ENCODE measurements at places on chromosomes 1 and 21. TPM values are rescaled to one million over a fixed set of nuclear protein-coding genes. Genes with fewer than 3 reads are reported as not detected.

The SV2A gene
- total RNA-seq, result 1.7 TPM

The AUNIP gene
- total RNA-seq, result not detected

The TBCE gene
- 27.2 TPM for total RNA-seq

The ST6GALNAC5 gene
- total RNA-seq, result 23.1 TPM

The TTC4 gene
- 16.4 TPM for total RNA-seq

The PLA2G2D gene
- total RNA-seq, result not detected

The HMCN1 gene
- 45.4 TPM for total RNA-seq

The NUAK2 gene
- total RNA-seq, result 8.8 TPM

The SLC30A10 gene
- total RNA-seq, result not detected

GRCh38 chr1:117699953-117700352, 94.1 kb downstream of the TENT5C start:
- H3K36me3 ChIP-seq, result no peaks in the 10 kb centered on the region
- DNase-seq, result no peak
- no peak overlapping the region for H3K27ac ChIP-seq
- H3K27me3 ChIP-seq, result no peaks in the 10 kb centered on the region

DNA sequence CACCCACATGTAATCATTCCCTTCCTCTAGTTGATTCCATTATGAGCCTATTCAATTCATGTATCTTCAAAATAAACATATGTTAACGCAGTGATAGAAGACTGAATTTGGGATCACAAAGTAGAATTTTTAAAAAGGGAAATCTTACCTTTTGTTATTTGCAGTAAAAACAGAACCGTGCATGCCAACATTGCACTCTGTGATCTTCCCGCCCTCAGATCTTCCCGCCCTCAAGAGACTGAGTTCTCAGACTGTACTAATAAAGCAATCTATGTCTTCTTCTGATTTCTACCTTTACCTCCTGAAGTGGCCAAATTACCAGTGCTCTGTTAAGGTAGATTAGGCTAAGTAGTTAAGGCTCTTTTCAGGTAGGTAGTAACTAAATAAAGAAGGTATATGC, 3.6 kb upstream of the SUCO start:
- no peaks in the 10 kb centered on the region for H3K36me3 ChIP-seq
- no peak overlapping the region for H3K4me3 ChIP-seq
- peaks cover 9% of the 10 kb centered on the region for H3K4me1 ChIP-seq

GRCh38 chr1:91513160-91513559, 12.5 kb downstream of the CDC7 start:
- H3K36me3 ChIP-seq, result no peaks in the 10 kb centered on the region
- H3K27ac ChIP-seq, result no peak overlapping the region
- H3K4me1 ChIP-seq, result no peaks in the 10 kb centered on the region
- DNase-seq, result no peak
- H3K27me3 ChIP-seq, result no peaks in the 10 kb centered on the region

DNA sequence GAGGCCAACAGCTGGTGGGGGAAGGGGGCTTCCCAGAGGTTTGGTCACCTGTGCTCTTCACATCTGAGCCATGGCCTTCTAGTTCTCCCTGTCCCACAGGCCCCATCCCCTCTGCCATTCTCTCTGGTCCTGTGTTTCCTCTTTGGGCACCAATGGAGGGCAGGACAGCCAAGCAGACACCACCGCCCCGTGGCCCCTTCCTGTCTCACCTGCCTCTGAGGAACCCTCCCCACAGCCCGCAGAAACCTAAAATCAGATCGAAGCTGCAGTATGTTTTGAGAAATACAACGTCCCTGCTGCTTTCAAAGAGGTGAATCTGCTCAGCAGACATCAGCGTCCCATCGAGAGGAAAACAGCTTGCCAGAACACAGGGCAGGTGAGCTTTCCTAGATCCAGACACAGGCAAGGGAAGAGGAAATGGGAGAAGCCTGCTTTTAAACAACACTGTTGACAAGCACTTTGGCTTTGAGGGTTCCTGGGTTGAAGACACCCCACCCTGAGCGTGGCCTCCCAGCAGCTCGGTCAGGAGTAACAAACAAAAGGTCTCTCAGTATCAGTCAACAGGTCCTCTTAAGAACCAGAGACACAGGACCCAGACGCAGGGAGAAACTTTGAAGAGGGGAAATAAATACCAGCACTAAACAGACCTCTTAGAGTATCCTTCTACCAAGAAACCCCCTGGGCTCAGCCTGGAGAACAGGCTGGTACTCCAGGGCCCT, 2.3 kb downstream of the PANK4 start:
- H3K27me3 ChIP-seq, result no peaks in the 10 kb centered on the region
- H3K27ac ChIP-seq, result no peak overlapping the region
- peaks cover 41% of the 10 kb centered on the region for H3K4me1 ChIP-seq
- DNase-seq, result no peak

- no peak overlapping the region for H3K4me3 ChIP-seq
- no peaks in the 10 kb centered on the region for H3K27me3 ChIP-seq
- no peaks in the 10 kb centered on the region for H3K36me3 ChIP-seq
- DNase-seq, result no peak
Observed at GRCh38 chr1:168842306-168842705, 113.3 kb upstream of the DPT start.

DNA sequence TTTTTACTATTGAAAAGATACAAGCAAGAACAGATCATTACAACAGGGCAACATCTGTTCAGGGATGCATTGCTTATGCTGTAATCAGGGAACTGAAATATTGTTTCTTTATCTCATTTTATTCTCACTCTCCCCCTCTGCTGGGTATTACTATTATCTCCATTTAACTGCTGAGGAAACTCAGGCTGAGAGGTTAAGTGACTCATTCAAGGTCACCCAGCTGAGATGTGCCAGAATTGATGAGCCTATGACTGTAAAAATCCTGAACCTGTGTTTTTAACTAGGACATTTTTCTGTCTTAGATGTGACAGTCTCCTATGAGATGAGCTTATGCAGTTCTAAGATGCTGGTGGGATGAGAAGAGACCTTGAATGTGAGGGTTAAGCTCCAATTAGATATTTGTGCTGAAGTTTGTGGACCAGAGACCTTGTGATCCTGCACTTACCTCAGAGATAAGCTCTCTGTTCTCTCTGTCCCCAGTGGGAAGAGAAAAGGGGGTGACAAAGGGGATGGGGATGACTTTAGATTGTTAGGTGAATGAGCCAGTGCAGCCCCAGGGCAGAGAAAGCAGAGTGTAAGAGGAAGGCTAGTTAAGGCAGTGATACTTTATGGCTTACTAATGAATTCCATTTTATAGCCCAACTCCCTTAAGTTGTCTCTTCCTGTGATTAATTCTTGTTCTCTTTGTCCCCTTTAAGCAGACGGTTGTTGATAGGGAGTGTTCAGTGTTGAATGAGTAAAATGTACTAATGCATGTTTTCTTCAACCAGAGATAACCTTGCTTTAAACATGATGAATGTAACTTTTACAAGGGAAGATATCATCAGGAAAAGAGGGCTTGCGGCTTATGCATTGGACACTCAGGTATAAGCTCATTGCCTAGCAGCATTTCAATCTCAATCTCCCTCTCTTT, 111.4 kb downstream of the HLX start:
- no peaks in the 10 kb centered on the region for H3K36me3 ChIP-seq
- H3K4me1 ChIP-seq, result no peaks in the 10 kb centered on the region
- H3K4me3 ChIP-seq, result no peak overlapping the region
- DNase-seq, result no peak

GRCh38 chr1:51512120-51512519, 6.9 kb downstream of the EPS15 start:
- H3K27me3 ChIP-seq, result no peaks in the 10 kb centered on the region
- H3K36me3 ChIP-seq, result no peaks in the 10 kb centered on the region
- DNase-seq, result no peak
- no peak overlapping the region for H3K4me3 ChIP-seq
- peaks cover 67% of the 10 kb centered on the region for H3K4me1 ChIP-seq
- H3K27ac ChIP-seq, result no peak overlapping the region

DNA sequence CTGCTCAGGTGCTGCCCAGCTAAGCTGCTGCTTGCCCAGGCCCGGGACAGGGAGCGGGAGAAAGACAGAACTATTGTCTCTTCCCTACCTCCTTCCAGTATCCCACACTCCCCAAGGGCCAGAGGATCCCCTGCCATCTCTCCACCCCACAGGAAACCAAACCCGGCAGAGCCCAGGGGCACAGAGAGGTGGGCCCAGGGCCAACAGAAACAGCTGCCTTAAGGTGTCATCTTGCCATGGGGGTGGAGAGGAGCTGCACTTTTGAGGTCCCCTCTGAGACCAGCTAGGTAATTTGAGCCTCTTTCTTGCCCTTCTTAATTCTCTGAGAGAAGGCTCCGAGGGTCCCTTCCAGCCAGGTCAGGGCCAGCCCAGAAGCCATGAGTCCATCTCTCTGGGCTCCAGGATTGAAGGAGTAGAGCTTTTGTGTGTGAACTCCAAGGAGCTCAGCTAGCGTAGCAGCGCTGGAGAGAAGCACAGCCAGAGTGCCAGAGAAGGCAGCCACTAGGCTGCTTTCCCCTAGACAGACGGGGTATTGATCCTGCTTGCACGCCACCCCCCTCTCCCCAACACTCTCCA, 9.7 kb upstream of the GPR61 start:
- peaks cover 10% of the 10 kb centered on the region for H3K4me1 ChIP-seq
- H3K27ac ChIP-seq, result peak overlapping the region; percentile 24
- H3K4me3 ChIP-seq, result no peak overlapping the region
- no peaks in the 10 kb centered on the region for H3K36me3 ChIP-seq

DNA sequence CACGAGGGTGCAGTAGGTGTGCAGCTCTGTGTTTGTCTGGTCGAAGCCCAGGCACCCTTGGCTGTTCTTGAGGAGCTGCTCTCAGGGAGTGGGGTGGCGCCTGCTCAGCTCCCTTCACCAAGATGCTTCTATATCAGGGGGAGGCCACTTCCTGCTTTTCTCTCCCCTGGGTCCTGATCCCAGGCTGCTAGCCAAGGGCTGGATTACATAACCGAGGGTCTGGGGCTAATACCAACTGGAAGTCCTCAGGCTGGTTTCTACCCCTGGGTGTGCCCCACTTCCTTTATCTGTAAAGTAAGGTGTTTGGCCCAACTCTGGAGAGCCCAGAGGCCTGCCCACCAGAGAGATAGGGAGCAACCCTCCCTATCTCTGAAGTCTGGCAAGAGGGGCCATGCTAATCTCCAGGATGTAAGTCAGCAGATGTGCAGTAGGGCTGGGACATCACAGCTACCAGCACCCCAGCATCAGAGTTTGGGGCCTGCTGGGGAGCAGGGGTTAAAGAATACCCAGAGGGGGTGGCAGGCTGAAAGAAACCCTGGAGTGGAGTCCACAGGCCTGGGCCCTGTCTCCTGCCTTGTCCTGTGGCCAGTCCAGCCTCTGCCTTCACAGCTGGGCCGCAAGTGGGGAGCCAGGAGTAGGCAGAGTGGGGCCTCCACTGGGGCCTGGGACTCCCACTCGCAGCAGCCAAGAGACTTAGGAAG, 2.1 kb downstream of the SELENBP1 start:
- H3K4me3 ChIP-seq, result peak overlapping the region; percentile 61
- peaks cover 31% of the 10 kb centered on the region for H3K4me1 ChIP-seq
- peak; percentile 76 for DNase-seq
- no peaks in the 10 kb centered on the region for H3K27me3 ChIP-seq

- no peak overlapping the region for H3K4me3 ChIP-seq
- H3K27me3 ChIP-seq, result no peaks in the 10 kb centered on the region
- no peak for DNase-seq
- no peaks in the 10 kb centered on the region for H3K4me1 ChIP-seq
- no peak overlapping the region for H3K27ac ChIP-seq
Observed at GRCh38 chr1:29470087-29470787, 233.9 kb downstream of the PTPRU start.

DNA sequence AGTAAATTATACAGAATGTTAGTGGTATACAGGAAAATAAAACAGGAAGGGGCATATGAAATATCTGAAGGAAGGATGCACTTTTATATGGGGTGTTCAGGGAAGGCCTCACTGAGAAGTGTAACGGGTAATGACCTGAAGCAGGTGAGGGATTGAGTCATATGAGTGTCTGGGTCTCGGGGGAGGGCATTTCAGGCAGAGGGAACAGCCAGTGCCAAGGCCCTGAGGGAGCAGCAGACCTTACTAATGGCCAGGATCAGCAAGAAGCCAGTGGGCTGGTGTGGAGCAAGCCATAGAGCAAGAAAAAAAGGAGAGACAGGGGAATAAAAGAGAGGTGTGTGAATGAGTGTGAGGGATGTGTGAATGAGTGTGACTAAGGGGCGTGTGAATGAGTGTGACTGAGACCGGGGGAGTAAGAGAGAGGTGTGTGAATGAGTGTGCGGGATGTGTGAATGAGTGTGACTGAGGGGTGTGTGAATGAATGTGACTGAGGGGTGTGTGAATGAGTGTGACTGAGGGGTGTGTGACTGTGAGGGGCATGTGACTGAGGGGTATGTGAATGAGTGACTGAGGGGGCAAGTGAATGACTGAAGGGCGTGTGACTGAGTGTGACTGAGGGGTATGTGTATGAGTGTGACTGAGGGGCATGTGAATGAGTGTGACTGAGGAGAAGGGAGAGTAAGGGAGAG, 107.2 kb downstream of the GLIS1 start:
- H3K36me3 ChIP-seq, result no peaks in the 10 kb centered on the region
- no peaks in the 10 kb centered on the region for H3K4me1 ChIP-seq
- no peak for DNase-seq
- H3K27me3 ChIP-seq, result no peaks in the 10 kb centered on the region
- no peak overlapping the region for H3K27ac ChIP-seq
- H3K4me3 ChIP-seq, result no peak overlapping the region

- no peak for DNase-seq
- H3K36me3 ChIP-seq, result no peaks in the 10 kb centered on the region
- no peak overlapping the region for H3K27ac ChIP-seq
- no peak overlapping the region for H3K4me3 ChIP-seq
- no peaks in the 10 kb centered on the region for H3K4me1 ChIP-seq
Observed at GRCh38 chr1:176241385-176242015, 34.4 kb upstream of the COP1 start.

DNA sequence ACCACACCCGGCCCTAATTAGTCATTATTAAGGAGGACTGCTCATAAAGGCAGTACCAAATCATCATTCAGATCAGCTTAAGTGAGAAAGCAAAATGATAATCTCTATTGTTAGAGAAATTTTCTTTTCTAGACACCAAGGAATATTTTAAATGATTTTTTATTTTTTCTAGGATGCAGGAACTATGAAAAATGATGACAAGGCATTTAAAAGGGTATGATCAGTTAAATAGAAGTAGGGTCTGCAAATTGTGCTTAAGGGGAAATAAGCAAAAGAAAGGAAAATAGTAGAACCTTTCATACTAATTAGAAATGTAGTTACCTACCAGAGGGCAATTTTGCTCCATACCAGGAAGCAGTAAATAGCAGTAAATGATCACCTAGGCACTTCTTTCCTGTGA, 21.6 kb upstream of the TEKT2 start:
- H3K4me3 ChIP-seq, result no peak overlapping the region
- no peaks in the 10 kb centered on the region for H3K27me3 ChIP-seq
- no peak overlapping the region for H3K27ac ChIP-seq
- peaks cover 6% of the 10 kb centered on the region for H3K36me3 ChIP-seq
- H3K4me1 ChIP-seq, result no peaks in the 10 kb centered on the region

- H3K36me3 ChIP-seq, result peaks cover 5% of the 10 kb centered on the region
- H3K27me3 ChIP-seq, result no peaks in the 10 kb centered on the region
- H3K4me3 ChIP-seq, result no peak overlapping the region
- H3K27ac ChIP-seq, result peak overlapping the region; percentile 76
Observed at GRCh38 chr1:206575165-206575893, 36.9 kb downstream of the EIF2D start.

DNA sequence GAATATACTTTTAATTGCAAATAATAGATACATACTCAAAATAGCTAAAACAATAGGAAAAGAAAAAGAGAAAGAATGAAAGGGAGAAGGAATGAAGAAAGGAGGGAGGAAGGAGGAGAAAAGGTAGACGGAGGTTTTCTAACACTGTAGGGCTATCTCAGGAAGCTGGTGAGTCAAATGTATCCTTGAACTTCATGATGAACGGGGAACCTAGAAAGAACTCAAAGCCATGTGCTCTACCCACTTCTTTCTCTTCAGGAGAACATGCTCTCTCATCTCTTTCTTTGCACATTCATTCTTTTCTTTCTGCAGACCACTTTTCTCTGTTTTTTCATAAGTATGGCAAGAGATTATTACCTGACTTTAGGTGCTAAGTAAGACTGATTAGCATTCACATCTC, 37.3 kb upstream of the ZNF644 start:
- no peaks in the 10 kb centered on the region for H3K27me3 ChIP-seq
- no peak for DNase-seq
- no peak overlapping the region for H3K27ac ChIP-seq
- no peak overlapping the region for H3K4me3 ChIP-seq

All from upper lobe of right lung (tissue), 1 donor.